ENCODE measurements at places on chromosomes 2 and 18. TPM values are rescaled to one million over a fixed set of nuclear protein-coding genes. Genes with fewer than 3 reads are reported as not detected.

ARHGAP15 gene
- total RNA-seq, result not detected

DSEL gene
- 74.9 TPM for total RNA-seq

RAX gene
- total RNA-seq, result not detected

HOXD10 gene
- not detected for total RNA-seq

COLEC11 gene
- total RNA-seq, result not detected

VWA3B gene
- 0.16 TPM for total RNA-seq

GPC1 gene
- 61.6 TPM for total RNA-seq

VAMP5 gene
- 32.5 TPM for total RNA-seq

LMAN1 gene
- 136 TPM for total RNA-seq

RESP18 gene
- not detected for total RNA-seq

ARPC2 gene
- 164 TPM for total RNA-seq

SFTPB gene
- total RNA-seq, result 0.17 TPM

ALPG gene
- total RNA-seq, result not detected

RRM2 gene
- total RNA-seq, result 3.2 TPM

FAP gene
- total RNA-seq, result 46.5 TPM

PLA2R1 gene
- 13.6 TPM for total RNA-seq

RAB6C gene
- not detected for total RNA-seq

REG3A gene
- total RNA-seq, result not detected

MSH2 gene
- 13.7 TPM for total RNA-seq

LOXHD1 gene
- not detected for total RNA-seq

TUBA3E gene
- total RNA-seq, result not detected

SLC40A1 gene
- 76.7 TPM for total RNA-seq

ITGAV gene
- 117 TPM for total RNA-seq

TMEM178A gene
- 0.69 TPM for total RNA-seq

FBXO48 gene
- total RNA-seq, result 0.32 TPM

GCG gene
- total RNA-seq, result not detected

C2orf78 gene
- total RNA-seq, result not detected

POTEC gene
- not detected for total RNA-seq

CCDC85A gene
- not detected for total RNA-seq

ERFE gene
- 1.3 TPM for total RNA-seq

MARCHF4 gene
- under 0.01 TPM for total RNA-seq

BOLL gene
- not detected for total RNA-seq

RPS27A gene
- total RNA-seq, result 969 TPM

DNAJC27 gene
- 3.3 TPM for total RNA-seq

Data from bronchial smooth muscle cell (primary cell).